ENCODE measurements at places on chromosomes 11 and 22.
A peak's percentile ranks its signal among the peaks of the same experiment; 100 is the strongest.

DNA sequence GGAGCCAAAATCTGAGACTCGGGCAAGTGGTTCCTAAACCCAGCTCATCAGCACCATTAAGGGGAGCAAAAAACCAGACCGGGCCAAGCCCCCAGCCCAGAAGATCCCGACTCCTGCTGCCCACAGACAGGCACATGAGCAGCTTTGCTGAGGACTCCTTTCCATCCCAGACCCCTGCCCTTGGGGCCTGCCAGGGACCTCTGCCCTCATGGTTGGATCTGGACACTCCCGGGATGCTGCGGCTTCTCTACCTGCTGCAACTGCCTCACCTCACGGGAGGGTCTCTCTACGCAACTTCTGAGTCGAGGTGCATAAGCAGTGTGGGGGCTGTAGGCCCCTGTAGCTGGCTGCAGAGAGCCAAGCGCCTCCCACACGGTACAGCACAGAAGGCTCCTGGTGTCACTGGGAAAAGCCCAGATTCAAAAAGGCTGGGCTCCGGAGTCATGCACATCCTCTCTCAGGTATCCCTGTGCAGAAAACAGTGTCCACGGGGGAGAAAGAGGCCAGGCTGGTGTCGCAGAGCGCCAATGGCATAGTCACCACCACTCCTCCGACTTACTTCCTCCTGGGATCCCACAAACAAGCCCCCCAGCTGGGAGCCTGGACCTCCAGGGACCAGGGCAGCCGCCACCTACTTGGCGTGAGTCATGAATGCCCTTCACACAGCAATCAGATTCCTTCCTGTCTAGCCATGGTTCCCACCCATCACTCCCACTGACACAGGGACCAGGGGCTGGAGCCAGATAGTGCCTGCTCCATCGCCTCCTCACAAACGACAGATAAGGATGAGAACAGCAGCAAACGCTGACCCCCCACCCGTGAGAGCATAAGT lies 122.1 kb downstream of the BCR start:
- no peak for DNase-seq

DNA sequence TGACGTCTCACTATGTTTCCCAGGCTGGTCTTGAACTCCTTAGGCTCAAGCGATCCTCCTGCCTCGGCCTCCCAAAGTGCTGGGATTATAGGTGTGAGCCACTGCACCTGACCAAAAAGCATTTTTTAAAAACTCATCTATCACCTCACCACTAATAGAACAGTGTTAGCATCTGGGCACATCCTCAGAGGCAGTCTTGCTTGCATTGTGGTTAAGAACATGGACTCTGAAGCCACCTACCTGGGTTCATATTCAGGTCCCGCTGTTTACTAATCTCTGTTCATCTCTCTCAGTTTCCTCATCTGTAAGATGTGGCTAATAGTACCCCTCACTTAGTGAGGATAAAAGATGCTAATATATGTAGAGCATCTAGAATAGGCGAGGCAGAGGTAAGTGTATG lies 90.6 kb downstream of the PACS1 start:
- DNase-seq: no peak

- DNase-seq: no peak
These were observed 44.1 kb upstream of the CHRM4 start for GRCh38 chr11:46435679-46436078.

DNA sequence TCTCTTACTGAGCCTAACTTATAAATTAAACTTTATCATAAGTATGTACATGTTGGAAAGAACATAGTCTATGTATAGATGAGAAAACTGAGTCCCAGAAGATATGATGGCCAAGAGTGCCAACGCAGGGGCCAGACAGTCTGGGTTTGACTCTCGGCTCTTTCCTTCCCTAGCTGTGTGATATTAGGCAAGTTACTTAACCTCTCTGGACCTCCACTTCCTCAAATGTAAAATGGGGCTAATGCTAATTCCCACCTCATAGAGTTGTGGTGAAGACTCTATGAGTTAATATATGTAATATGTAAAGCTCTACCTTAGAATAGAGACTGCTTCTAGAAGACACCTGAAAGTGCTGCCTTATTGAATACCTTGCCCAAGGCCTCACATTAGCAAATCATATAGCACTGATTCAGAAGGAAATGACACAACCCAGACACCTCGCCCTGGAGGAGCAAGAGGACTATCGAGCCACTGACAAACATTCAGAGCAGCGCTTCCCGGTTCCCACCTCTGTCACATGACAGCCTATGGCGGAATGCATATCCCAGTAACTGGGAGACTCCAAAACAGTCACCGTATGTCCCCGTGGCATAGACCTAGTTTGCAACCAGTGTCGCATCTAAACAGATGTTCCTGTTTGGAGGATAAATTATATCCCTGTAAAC lies 11.3 kb upstream of the CCDC86 start:
- no peak for DNase-seq

DNA sequence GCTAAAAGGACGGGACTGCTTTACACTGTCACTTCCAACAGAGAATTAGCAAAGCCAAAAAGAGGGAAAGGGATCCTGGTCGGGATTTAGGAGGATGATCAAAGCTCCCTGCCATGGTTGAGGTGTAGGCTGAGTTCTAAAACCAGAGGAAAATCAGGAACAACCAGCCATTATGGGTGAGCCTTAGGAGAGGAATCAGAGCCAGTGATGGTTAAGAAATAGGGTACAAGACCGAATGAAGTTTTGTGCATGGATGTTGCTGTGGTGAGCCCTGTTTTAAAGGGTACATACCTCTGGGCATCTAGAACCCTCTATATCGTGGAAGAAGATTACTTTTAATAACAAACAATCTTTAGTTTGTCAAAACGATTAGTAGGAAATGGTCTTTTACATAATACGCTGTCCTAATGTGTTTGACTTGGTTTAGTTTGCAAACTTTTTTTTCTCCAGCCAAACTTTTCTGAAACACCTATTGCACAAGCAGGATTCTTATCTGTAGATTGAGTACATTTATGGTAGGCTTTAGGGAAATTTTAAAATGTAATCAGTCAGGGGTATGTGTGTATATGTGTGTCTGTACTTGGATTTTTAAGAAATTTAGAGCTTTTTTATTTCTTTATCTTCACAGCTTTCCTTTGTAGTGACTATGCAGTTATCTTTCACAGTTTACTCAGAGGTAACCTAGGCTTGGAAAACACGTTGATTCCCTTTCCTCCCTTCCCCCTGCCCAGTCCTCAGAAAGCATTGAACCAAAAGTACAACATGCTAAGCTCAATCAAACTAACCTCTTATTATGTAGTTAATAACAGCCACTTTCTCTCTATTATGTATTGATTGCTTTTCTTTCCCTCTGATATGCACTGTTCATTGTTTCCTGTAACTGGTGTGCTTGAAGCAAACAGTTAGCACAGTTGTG lies 26.8 kb downstream of the TRIM44 start:
- no peak for DNase-seq

GRCh38 chr11:9600644-9601036 lies 27.2 kb downstream of the WEE1 start:
- no peak for DNase-seq

GRCh38 chr11:89182773-89183518 lies 5.3 kb downstream of the TYR start:
- DNase-seq: no peak

DNA sequence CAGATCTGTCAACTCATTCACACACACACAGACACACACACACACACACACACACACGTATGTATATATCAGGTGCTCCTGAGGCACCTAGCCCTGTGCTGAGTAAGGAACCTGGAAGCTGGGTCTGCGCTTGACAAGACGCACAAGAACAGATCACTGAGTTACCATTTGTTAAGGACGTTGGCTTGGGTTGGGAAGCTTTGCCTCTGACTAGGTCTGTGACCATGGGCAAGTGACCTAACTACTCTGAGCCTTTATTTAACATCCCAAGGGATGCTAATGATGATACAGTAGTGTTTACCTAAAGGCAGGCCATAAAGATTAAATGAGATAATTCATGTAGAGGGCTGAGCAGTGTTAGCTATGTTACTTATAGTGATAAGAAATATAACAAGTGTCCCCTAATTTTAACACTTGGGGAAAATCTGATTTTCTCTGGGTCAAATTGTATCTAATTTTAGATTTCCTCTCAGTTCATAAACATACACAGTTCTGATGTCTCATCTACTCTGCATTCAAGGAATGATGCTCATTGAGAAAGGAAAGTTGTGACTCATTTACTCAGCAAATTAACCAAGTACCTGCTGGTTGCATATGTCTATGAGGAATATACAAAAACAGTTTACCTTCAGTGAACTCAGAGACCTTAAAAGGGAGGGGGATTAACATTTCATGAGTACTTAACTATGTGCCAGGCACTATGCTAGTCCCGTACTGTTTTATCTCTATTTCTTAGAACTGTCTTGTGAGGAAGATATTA lies 13.6 kb downstream of the RNF185 start:
- no peak for DNase-seq

- no peak for DNase-seq
These were observed 80.2 kb downstream of the CCDC34 start for GRCh38 chr11:27282806-27283205.

DNA sequence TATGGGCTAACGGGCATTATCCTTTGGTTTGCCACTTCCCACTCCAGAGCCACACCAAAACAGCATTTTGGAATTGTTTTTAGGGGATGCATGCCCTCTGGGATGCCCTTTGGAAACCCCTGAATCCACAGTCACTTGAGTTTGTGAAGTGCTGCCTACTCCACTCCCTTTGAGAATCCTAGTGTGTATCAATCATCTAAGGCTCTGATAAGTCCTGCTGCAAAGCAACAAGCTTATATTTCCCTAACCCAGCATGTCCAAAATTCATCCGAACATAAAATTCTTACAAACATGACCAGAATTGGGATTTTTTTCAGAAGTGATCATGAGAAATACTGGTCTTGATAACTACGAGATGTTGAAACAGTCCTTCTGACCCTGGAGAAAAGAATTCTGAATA lies 387.9 kb downstream of the MN1 start:
- DNase-seq: no peak

DNA sequence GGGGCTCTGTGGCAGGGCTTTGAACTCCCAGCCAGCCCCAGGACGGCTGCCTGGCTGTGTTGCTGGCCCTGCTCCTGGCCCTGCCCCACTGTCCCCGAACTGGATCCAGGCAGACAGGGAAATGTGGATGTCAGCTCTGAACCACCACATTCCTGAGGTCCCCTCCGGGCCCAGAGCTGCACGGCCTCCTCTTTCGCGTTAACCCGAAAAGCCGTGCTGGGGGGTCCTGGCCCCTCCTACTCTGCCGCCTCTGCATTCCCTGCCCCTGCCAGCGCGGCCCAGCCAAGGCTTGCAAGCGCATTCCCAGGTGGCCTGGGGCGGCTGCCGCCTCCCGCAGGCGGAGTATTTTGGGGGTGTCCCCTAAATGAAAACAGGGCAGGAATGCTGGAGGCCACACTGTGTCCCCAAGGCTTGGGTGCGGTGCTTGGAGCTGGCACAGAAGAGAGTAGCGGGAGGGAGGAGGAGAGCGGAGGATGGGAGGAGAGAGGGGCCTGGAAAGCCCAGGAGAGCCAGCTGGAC lies 5.4 kb downstream of the LINC01488 start:
- DNase-seq: no peak

DNA sequence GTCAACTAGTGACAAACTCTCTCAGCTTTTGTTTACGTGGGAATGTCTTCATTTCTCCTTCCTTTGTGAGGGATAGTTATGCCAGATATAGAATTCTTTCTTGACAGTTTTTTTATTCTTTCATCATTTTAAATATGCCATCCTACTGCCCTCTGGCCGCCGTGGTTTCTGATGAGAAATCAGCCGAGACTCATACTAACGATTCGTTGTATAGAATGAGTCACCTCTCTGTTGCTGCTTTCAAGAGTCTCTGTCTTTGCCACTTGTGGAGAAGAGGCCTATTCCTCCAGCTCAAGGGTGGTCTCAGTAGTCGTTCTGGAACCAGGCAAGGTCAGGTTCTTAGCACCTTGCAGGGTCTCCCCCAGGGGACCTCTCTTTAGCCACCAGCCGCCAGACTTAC lies 8.0 kb downstream of the MYO7A start:
- no peak for DNase-seq

- no peak for DNase-seq
These were observed 55.3 kb downstream of the TRMU start for GRCh38 chr22:46390652-46391301.

GRCh38 chr22:40434745-40435144 lies 64.4 kb downstream of the SGSM3 start:
- DNase-seq: no peak

GRCh38 chr11:763549-764321 lies 13.6 kb downstream of the GATD1 start:
- DNase-seq: no peak

GRCh38 chr22:38062791-38063190 lies 5.6 kb downstream of the PICK1 start:
- no peak for DNase-seq

DNA sequence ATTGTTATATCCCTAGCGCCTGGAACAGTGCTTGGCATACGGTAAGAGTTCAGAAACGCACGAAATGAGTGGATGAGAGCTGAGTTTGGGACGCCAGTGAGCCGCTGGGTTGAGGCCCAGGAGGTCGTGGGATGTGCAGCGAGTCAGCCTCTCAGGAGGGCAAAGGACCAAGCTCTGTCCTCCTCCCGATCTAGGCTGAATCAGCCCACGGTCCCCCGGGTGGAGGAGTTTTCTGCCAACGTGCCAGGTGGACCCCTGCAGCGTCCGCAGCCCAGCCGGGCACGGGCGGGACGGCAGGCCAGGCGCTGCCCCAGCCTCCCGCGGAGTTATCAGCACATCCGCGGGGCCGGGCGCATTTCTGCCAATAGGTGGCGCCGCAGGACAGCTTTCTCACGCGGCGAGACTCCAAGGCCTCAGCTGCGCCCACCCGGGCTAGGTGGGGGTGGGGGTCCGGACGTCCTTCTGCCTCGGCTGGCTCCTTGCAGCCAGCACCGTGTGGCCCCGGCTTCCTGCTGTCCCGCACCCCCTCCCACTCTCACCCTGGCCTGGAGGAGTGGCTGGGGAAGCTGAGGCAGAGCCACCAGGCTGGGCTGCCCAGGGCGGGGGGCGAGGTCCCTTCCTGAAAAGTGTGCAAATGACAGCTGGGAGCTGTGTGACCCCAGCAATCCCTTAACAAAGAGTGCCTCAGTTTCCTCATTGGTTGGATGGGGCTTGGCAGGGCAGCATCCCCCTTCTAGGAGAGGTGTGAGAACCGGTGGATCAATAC lies 2.2 kb upstream of the RPS19BP1 start:
- DNase-seq: peak; percentile 82

- no peak for DNase-seq
These were observed 51.9 kb upstream of the ARHGAP42 start for GRCh38 chr11:100635194-100635593.

GRCh38 chr11:18567081-18567480 lies 21.5 kb downstream of the UEVLD start:
- DNase-seq: no peak

DNA sequence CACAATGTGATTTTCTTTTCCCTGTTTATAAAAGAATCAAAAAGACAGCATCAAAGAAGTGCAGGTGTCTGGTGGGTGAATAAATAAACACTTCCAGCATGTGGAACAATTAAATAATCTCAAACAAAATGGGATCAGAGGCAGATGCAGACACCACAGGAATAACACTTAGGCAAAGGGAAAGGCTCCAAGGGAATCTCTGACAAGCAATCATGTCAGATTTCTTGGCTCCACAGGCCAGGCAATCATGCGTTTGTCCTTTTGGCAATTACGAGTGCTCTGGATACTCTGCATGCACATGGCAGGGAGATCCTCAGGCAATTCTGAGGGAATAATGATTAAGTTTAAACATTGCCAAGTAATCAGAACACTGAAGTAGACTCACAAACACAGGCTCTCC lies 403.5 kb upstream of the LUZP2 start:
- DNase-seq: no peak

- no peak for DNase-seq
These were observed 6.1 kb downstream of the GNB1L start for GRCh38 chr22:19848298-19849224.

Measured in activated CD4-positive, alpha-beta T cell treated with anti-CD3 and anti-CD28 coated beads for 24 hours (primary cell).